ENCODE measurements at places on chromosomes 2 and 18. TPM values are rescaled to one million over a fixed set of nuclear protein-coding genes. Genes with fewer than 3 reads are reported as not detected.

GRCh38 chr18:406677-407076 lies 93.8 kb downstream of the COLEC12 start:
- DNase-seq, result no peak

GRCh38 chr18:35045806-35046205 lies 4.6 kb downstream of the MAPRE2 start:
- DNase-seq, result no peak

DNA sequence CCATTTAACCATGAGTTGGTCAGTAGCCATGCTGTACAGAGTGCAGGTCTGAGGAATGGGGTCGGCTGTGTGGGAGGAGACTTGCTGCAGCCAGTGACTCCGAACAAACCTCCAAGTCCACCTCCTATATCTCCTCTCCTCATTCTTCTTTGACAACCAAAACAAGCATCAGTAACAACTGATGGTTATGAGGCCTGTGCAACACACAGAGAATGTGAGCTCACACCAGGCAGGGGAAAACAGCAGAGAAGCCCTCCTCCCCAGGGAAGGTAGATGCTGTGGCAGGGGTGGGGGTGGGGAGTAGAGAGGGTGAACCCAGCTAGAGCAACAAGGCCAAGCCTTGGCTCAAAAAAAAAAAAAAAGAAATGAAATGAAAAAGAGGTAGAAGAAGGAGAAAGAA lies 12.3 kb upstream of the CNGA3 start:
- DNase-seq, result no peak

DNA sequence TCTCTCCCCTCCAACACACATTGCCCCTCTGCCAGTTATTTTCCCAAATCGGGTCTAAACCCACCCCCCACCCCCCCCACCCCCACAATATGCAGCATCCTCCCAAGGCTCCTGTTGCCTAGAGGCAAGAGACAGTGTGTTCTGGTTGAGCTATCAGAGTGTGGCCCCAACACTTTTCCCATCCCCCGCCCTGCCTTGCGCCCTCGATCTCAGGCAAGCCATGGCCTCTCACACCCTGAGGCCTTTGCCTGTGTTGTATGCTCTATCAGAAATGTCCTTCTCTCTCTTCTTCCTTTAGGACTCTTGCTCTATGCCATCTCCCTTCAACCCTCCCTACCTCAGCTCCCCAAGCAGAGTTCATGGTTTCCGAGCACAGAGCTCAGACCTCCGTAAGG lies 9.5 kb upstream of the GRHL1 start:
- no peak for DNase-seq

AP1S3 gene
- 0.77 TPM for polyA plus RNA-seq

DNA sequence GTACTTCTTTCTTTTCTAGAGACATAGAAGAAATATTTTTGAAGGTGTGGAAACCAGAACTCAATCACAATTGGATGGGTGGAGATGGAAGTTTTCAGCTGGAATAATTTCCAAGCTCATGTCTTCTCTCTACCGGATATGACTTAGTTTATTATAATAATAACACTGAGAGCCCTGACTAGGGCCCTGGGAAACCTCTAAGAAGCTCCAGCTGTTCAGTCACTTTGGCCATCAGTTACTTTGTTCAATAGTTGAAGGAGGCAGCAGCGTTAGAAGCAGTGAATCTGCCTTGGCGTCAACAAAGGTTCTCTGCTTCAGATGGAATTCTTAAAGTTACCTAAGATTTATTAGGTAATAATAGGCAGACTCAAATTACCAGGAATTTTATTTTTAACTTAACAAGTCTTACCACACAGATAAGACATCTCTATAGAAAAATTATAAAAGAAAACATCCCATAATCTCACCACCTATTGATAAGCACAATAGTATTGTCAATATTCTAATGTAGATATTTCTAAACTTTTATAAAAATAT lies 293.8 kb upstream of the CHAC2 start:
- peak; percentile 11 for DNase-seq

DNA sequence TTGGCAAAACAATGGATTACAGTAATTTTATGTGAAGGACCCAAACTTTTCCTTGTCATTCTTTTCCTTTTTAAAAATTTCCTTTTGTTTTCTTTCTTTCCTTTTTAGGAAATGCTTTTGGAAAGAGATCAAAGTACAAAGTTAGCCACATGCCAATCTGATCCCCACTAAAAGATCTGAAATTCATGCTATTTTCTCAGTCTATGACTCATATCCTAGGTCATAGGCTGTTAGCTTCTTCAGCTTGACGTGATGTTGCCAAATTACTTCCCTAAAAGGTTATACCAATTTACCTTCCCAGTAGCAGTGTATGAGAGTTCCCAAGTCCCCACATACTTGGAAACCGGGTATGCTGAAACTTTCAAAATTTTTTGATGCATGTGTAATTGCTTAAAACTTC lies 355.3 kb downstream of the INSIG2 start:
- DNase-seq, result no peak

DNA sequence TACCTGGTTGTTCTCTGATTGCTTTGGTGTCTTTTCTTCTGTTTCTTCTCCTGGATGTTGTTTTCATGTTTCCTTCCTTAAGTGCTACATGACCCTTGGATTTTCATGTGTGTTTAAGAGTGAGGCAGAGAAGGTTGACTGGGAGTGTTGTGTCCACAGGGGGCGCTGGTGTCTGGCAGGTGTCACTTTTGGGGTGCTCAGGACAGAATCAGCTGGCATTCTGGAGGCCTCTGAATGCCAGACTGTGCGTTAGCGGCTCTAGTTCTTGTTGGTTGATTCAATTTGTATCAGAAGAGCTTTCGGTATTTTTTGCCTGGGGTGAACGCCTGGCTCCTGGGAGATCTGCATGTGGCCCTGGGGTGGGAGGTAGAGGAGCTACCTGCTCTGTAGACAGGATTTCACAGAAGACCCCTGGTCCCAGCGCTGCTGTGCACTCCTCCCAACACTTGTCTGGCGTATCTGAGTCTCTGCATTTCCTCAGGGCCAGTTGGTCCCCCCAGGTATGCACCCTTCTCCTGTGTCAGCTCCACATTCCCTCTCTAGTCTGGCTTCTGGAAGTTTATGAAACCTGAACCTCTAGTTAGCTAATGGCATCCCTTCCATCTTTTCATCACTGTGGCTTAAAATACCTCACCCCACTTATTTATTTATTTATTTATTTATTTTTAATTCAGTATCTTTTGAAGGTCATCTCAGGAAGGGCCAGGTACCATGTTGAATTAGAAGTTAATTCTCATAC lies 1.1 kb downstream of the GREB1 start:
- peak; percentile 49 for DNase-seq

FN1 gene
- 518 TPM for polyA plus RNA-seq

ERLEC1 gene
- 59.8 TPM for polyA plus RNA-seq

DNA sequence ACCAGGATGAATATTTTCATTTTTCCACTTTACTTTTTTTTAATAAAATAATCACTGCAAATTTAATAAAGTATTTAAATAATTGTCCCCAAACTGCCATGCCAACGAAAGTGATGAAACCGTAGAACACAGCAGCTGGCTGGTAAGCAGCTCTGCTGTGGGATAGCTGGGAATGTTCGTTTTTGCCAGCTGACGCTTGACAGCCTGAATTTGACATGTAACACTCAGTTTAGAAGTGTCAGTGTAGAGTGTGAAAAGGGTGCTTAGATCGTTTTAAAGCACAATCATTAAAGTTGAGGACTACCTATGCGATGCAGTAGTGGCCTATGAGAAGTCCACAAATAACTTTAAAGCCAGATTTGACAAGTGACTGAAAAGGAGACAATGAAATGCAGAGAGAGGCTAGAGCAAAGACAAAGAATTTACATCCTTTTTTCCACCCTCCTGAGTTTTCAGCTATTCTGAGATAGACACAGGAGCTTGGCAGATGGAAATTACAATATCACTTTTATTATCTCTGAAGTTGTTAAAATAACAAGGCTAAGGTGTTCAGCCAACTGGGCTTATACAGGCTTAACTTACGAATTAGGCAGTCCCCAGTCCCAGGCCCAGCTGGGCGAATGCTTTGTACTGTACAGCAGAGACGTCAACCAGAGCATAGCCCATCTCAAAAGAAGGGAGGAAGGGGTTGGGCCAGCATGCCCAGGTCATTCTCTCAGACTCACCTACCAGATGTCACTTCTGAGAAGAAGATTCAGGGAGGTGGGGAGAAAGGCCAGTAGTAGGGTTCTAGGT lies 31.9 kb upstream of the SLC1A4 start:
- DNase-seq, result peak; percentile 49

DNA sequence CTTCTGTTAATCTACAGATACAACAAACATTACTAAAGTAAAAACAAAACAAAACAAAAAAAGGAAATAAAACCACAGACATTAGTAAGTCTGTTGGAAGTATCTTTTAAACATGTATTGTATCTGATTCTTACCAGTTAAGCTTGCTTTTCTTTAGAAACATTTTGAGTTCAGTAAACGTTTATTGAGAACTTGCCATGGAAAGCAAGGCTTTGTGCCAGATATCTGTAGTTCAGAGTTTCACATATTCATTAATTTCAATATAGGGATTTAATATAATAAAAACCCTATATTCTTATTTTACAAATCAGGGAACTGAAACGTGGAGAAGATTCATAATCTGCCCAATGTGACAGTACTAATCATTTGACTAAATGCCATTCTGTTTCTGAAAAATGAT lies 1101.0 kb upstream of the GYPC start:
- peak; percentile 54 for DNase-seq

DNA sequence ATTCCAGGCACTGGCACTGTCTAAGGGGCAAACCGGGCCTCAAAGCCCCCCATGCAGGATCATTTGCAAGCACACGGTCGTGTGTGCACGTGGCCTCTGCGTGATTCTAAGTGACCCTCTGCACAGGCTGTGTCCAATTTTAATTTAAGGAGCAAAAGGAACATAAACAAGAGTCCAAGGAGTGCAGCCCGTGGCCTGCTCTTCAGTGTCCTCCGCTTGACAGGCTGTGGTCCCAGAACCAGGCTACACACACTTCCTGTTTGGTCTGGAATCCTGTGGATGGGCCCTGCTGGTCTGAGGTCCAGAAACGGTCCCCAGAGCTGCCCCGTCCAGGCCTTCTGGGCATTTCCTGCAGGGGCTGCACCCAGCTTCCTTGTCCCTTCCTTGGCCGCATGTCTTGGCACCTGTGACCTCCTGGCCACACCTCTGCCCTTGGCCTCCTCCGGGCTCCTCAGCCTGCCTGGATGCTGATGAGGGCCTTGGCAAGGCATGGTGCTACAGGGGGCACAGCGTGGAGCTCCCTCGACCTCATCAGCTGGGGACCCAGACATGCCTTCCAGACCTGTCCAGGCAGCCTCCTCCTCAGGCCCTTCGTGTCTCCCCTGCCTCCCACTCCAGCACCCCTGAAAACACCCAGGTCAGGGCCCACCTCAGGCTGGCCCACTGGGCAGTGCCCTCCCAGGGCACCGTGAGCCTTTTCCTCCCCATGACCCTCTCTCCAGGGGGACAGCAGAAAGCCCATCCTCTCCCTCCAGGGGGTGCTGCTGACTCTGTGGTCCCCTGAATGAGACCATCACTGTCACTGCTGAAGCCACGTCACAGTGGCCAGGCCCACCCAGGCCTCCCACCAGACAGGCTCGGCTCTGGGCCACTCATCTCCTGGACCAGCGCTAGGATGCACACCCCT lies 136.4 kb upstream of the GPC1 start:
- no peak for DNase-seq

SGPP2 gene
- 0.80 TPM for polyA plus RNA-seq

DNA sequence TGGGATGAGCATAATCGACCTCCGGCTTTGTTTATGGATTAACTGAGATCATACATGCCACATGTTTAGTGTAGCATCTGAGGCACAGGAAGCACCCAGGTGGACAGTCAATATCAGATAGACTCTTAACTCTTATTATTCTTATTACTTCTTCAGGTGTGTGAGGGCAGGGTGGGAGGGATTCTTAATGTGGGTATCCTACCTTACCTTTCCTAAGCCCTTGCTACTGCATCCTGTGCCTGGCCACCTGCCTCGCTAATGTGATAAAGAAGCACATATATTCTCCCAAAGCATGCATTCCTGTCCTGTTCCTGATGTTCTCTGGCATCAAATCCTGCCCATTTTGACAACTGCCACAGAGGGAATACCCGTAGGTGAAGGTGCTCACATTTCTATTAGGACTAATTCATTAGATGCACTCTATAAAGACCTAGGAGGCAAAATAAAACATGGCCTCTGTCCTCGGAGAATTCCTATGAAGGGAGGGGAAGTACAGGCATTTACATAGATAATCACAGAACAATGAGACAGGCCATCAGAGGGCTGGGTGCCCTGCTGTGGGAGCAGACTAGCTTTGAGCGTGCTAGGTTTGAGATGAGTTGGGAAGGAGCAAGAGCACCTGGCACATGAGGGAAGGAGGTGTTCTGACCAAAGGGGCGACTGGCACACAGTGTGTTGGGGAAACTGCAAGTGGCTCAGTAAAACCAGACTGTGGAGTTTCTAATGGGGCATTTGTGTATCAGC lies 19.5 kb upstream of the CELF4 start:
- no peak for DNase-seq

GRCh38 chr18:70332694-70333093 lies 43.8 kb downstream of the SOCS6 start:
- no peak for DNase-seq

DNA sequence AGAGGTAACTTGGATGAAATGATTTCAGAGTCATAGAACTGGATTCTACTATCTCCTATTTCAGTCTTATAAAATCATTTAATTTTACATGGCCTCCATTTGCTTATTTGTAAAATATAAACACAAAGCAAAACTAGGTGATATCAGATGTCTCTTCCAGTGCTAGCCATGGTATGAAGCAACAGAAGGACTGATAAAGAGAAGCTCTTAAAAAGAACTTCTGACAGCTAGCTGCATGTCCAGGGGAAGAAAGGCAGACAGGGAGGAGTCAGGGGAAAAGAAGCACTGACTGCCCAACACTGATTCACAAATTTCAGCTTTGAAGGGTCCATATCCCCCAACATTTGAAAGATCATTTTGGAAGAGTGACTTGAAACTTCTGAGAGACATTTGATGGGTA lies 6.4 kb downstream of the SLC8A1 start:
- DNase-seq, result no peak

DNA sequence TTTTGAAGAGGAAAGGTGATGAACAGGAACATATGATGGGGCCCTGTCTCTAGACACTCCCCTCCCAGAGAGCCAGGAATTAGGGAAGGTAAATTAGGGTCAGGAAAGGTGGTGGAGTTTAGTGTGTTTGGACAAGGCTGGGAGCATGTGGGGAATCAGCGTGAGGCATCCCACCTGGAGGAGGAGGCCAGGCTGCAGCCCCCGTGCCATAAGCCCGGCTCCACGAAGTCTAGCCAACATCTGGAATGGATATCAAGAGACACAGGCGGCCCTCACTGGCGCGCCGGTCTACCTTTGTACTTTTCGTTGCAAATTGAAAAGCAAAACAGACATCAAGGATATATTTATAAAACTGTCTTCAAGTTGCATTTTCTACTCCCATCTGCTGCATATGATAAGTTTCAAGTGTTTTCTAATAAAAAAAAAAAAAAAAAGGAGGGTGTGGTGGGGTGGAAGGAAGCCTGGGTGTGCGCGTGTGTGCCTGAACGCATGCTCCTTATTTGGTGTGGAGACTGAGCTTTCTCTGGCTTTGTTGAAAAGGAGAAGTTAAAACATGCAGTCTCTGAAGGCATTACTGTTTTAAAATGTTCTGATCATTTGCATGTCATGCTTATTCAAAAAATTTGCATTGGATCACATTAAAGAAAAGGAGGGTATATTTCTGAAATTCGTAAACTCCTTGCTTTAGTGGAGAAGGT lies 546.7 kb upstream of the ID2 start:
- peak; percentile 81 for DNase-seq
